ENCODE measurements at places on chromosomes 7 and 10.

- peak; percentile 29 for DNase-seq
Observed at GRCh38 chr7:116348346-116348745, 138.0 kb downstream of the TES start.

DNA sequence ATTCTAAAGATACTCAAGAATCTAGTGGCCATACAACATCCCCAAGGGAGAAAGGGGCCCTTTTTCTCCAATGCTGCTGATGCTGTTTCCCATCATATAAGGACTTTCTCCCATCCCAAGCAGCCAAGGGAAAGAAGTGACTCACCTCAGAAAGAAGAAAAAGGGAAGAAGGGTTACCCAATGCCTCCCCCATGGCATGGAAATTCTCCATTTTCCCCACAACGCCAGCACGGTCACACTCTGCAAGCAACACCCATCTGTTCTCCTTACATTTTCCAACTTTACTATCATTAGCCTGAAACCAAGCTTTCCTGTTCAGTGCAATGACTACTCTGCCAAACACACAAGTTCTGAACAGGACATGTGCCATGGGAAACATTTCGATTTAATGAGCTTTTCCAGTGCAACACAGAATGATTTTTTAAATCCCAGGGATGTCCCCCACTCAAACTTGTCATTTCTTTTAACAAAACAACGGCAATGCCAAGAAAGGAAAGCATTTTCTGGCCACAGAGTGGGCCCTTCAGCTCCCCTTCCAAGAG is 67.9 kb downstream of the PTPRN2 start:
- DNase-seq, result no peak

DNA sequence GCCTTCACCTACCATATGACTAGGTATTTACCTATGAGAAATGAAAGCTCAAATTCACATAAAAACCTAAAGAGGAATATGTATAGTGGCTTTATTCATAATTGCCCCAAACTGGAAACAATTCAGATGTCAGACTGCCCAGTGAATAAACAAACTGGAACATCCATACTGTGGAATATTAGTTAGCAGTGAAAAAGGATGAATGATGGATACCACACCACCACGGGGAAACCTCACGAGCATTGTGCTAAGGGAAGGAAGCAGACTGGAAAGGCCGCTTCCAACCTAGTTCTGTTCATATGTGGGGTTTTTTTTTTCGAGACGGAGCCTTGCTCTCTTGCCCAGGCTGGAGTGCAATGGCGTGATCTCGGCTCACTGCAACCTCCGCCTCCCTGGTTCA is 16.8 kb downstream of the GTF2IRD1 start:
- DNase-seq, result no peak

GRCh38 chr7:47087866-47088265 is 494.0 kb downstream of the TNS3 start:
- DNase-seq, result peak; percentile 64

GRCh38 chr10:11154849-11155498 is 137.3 kb downstream of the CELF2 start:
- peak; percentile 22 for DNase-seq

- peak; percentile 20 for DNase-seq
Observed at GRCh38 chr10:76350583-76350982, 919.2 kb downstream of the LRMDA start.

DNA sequence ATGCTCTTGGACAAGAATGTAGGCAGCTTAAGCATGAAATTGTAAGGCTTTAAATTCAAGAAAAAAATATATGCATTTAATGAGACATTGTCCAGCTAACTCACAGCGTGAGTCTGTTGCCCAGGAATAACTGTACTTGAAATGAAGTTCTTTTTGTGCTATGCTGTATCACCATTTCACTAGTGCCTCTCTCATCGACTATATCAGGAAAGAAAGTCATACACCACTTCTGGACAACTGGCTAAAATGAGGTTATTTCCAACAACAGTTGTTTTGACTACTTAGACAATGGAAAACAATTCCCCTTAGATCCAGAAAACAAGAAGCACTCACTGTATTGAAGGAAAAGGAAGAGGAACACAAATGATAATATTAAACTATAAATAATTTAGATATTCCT is 251.8 kb downstream of the CRPPA start:
- no peak for DNase-seq

DNA sequence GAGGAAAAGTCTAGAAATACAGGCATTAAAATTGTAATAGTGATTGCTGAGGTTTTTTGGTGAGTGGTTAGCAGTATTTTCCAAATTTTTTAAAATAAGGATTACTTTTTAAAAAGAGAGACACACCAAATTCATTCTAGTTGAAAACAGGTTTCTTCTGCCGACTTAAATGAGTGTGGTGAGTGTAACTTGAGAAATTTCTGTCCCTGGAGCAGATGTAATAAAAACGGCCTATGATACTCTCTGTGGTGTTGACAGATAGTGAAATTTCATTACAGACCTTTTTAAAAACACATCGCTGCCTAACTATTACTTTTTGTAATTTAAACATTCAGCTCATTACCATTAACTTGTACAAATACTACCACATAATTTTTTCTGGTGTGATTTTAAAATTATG is 90.1 kb downstream of the CYP51A1 start:
- no peak for DNase-seq

- DNase-seq, result no peak
Observed at GRCh38 chr7:155832581-155832981, 20.3 kb upstream of the SHH start.

- DNase-seq, result peak; percentile 16
Observed at GRCh38 chr7:33710608-33711007, 194.7 kb upstream of the BMPER start.

DNA sequence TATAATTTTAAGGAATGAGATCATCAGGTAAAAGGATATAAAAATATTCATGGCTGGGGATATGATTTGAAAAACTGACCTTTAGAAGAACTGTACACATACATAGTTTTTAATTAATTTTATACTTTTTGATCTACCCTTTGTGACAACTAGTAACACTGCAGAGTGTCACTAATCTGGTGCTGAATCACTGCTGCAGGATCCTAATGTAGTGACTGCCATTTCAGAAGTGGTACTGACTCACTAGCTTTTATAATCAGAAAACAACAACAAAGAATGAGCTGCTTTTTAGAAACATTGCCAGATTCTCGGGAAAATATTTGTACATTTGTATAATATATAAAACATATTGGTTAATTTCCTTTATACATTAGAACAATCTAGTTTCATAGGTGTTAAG is 110.4 kb downstream of the HIPK2 start:
- DNase-seq, result no peak

DNA sequence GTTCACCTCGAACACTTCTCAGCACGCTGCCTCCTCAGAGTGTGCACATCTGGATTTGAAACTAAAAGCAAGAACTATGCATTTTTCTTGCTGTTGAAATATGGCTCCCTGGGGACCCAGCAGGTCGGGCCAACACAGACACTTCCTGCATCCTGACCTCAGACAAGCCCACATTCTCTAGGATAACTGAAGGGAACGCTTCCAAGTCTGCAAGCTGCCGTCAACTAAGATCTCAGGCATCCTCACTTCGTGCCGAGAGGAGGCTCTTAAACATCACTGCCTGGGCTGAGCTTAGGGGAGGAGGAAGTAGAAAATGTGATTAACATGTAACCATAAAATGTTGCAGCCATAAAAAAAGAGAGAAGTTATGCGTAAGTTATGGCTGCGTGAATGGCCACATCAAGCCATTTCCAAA is 65.5 kb downstream of the PYROXD2 start:
- peak; percentile 100 for DNase-seq

- DNase-seq, result no peak
Observed at GRCh38 chr10:47414752-47415519, 30.8 kb upstream of the ZNF488 start.

Data from EH (cell line).